ENCODE measurements at places on chromosomes 6 and 20.

DNA sequence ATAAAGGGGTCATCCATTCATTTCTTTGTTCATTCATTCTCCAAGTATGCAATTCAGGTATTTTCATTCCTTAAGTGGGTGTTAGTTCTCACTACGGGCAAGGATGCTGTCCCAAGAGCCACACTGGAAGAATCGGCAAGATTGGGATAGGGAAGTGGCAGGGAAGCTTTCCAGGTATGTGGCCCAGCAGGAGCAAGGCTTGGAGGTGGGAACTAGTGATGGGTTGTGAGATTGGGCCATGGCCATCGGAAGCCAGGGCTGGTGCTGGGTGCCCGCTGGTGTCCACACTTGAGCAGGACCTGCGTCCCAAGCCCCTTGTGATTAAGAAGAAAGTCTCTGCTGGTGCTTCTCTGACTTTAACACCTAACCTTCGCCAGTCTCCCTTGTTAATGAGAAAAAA, 15.1 kb downstream of the VSTM2L start:
- DNase-seq: no peak

DNA sequence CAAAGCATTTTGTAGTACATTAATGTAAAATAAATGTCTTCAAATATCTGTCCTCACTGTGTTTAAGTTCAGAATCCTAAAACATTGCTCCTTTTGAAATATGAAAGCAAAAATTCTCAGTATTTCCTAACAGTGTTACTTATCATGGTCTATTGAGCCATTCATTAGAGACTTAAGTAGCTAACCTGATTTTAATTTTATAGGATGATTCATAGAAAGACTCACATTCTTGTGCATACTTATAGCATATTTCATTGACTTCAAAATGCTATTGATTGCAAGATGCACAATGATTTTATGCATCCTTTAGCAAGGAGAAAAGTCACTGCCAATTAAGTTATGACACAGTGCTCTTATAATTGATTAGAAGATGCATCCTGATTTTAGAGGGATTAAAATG, 85.7 kb downstream of the HIVEP1 start:
- no peak for DNase-seq

DNA sequence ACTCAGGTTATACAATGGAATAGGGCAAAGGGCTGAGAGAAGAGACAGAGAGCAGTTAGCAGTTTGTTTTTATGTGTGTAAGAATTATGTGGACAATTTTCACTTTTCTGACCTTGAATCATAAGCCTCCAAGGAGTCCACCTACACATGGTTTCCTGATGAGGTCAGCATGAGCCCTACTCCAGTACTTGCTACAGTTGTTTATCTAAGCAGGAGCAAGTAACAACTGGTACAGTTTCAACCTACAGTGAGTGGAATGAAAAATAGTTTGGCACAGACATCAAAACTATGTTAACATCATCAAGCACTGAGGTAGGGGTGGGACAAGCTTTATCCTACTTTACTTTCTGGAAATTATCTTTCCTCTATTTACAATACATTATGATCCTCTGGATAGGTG, 426.7 kb upstream of the ID4 start:
- no peak for DNase-seq

GRCh38 chr6:43402820-43403219, 24.5 kb upstream of the ABCC10 start:
- no peak for DNase-seq

All from stimulated activated CD4-positive, alpha-beta T cell treated with anti-CD3 and anti-CD28 coated beads, Interleukin-12 subunit alpha, Interleukin-12 subunit beta, amount 100 ng/mL, for 24 hours (primary cell).